ENCODE measurements at places on chromosomes 6 and 20. TPM values are rescaled to one million over a fixed set of nuclear protein-coding genes. Genes with fewer than 3 reads are reported as not detected.

The HLA-DMA gene
- total RNA-seq, result 5.8 TPM

The KIF25 gene
- total RNA-seq, result not detected

The FNDC11 gene
- total RNA-seq, result 1.2 TPM

The BTN2A1 gene
- total RNA-seq, result 14.7 TPM

The SCGN gene
- total RNA-seq, result not detected
